ENCODE measurements at places on chromosomes 2 and 18.

DNA sequence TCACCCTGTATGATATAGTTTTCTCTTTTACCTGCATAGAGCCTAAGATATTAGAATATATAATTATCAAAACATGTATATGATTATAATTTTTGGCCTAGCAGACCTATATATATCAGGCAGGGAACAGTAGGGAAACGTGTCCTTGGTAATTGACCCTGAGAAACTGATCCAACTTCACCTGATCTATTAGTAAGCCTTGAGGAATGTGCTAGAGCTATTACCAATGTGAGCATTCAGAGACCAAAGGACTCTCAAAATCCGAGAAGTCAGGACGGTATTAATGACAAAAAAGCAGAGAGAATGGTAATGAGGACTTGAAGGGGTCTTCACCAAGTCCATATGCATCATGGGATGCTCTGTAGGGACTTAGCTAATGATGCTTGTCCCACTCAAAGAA, 571.9 kb downstream of the CPS1 start:
- DNase-seq = no peak

GRCh38 chr2:75647771-75648170, 1.2 kb downstream of the MRPL19 start:
- no peak for DNase-seq

DNA sequence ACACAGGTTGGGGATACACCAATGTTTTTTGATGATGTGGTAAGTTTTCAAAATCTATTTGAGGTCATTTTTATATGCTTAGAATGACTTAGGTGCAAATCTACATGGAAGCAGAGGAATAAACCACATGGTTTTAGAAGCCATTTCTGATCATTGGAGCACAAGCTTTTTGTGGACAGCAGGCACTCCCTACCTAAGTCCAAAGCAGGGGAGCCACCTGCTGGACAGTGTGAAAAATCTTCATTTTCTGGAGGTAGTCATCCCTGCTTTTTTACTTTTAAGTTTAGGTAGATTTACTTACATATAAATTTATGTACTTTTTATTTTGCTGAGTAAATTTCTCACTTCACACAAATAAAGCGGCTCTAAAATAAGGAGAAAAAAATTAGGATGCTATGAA, 323.2 kb downstream of the PLCL1 start:
- DNase-seq = peak; percentile 14

GRCh38 chr18:63099091-63099840, 220.3 kb downstream of the BCL2 start:
- DNase-seq = no peak

DNA sequence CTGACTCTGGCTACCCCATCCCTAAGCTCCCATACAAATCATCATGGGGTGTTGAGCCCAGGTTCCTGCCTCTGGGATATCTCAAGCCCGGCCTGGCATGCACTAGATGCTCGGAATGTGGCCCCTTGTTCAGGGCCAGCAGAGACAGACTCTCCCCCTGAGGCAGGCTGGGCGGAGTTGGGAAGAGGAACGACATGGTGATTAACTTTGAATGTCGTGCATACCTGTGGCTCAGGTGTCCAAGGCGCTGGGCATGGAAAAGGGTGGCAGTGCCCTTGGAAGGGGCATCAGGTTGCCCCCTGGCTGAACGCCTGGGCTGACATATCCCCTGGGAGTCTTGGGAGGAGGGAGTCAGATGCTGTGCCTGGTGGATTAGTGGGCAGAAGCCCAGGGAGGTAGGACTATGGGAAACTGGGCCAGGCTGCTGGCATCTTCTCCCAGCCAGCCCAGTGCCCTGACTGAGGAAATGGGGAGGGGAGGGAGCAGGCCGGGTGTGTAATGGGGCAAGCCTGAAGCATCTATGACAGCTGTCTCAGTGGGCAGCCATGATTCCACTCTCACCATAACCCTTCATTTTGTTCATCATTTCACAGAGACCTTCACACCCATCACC, 57.8 kb upstream of the OTOF start:
- DNase-seq = no peak

DNA sequence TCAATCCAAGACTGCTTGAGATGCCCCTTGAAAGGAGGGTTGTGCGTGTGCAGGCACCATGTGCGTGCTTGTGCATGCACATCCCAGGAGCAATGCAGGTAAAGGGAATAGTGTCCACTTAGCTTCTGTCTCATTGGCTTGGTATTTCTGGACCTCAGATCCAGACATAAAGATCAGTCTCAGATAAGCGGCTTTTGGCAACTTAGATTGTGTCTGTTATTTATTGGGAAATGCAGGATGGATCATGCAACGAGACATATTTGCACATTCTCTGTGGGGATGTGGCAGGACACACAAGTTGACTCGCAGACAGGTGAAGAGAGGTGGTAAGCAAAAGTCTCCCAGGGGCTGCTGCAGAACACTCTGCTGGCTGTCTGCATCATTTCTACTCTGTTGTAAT, 67.9 kb downstream of the SETBP1 start:
- no peak for DNase-seq

DNA sequence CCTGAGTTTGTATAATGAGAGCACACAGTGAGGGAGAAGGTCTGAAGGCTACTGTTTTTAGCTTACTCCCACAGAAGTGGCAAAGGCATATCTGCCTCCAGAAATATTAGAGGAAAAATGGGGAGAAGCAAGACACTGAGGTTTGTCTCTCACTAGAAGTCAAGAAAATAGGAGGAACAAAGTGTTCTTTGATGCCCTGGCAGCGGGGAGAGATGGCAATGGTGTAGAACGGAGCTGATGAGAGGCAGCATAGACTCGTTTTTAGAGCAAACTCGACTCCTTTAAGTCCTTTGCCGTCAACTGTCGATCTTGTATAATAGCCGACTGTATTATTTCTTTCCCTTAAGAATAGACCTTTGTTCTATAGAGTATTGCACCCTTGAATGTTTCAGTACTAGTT, 73.8 kb downstream of the ANKRD44 start:
- DNase-seq = no peak

DNA sequence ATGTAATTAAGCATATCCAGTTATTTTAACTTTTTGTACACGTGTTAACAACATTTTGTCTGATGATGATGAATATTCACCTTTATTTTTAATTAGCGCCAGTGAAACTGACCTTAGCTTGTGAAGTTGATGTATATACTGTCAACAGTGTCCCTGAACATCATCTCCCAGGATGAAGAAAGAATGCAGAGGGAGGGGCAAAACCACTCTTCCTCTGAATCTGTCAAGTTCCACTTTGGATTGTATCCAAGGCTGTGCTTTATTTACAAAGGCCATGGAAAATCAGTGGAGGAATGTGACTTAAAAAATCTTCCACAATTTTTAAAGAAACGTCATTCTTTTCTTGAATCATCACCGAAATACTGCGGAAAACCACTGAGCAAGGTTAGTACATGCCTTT, 4.5 kb upstream of the RMDN2 start:
- no peak for DNase-seq

GRCh38 chr2:118614841-118615271, 232.6 kb downstream of the EN1 start:
- DNase-seq = no peak

GRCh38 chr2:49861821-49862220, 707.5 kb upstream of the FSHR start:
- no peak for DNase-seq

GRCh38 chr2:74067221-74067747, 80.4 kb downstream of the BOLA3 start:
- no peak for DNase-seq

DNA sequence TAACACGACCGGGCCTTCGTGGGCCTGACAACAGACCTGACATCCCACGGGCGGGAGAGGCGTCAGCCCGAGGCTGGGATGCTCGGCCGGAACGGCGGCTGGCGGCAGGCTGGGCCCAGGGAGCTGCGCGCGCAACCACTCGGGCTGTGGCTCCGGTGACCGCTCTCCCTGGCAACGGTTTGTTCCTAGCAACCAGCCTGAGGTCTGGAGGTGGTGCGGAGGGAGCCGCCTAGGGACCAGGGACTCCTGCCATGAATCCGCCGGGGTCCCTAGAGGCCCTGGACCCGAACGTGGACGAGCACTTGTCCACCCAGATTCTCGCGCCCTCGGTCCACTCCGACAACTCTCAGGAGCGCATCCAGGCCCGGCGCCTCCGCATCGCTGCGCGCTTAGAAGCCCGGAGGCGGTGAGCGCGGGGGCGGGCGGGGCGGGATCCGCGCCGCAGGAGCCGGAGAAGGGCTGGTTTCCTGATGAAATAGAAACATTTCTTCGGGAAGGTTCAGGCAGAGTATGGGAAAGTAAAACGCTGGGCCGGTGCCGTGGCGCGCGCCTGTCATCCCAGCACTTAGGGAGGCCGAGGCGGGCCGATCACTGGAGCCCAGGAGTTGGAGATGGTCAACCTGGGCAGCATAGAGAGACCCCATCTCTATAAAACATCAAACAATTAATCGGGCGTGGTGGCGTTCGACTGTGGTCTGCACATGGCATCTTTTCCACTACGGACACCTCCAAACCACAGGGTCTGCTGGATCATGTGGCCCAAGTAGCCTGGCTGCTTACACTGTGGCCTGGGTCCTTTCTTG, at the start of gene DRC1:
TSS of gene DRC1 (plus strand) at position 182 of the 803 bp plus-strand sequence. CDS start at position 252, 70 bp downstream.
- DNase-seq = no peak

DNA sequence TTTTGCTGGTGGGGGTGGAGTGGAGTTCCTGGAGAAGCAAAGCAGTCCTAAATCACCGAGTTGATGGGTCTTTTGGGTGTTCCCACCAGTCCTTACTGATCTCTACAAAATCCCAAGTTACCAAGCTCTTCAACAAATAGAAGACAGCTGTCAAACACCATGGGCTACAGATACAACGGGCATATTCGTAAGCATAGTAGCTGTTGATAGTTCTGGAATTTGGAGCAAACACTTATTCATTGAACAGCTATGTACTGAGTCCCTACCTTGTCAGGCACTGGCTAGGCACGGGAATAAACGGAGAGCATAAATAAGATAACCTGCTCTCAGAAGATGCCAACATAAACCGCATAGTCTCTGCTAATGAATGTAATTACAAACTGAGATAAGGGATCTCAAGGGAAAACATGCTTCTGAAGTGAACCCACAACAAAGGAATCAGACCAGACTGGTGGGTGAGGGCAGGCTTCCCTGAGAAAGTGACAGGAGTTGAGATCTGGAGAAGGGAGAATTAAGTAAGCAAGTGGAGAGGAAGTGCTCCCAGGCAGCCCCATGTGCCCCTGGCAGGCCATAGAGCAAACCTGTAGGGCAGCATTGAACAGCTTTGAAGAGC, 947 bp upstream of the ANKRD44 start:
- DNase-seq = no peak

DNA sequence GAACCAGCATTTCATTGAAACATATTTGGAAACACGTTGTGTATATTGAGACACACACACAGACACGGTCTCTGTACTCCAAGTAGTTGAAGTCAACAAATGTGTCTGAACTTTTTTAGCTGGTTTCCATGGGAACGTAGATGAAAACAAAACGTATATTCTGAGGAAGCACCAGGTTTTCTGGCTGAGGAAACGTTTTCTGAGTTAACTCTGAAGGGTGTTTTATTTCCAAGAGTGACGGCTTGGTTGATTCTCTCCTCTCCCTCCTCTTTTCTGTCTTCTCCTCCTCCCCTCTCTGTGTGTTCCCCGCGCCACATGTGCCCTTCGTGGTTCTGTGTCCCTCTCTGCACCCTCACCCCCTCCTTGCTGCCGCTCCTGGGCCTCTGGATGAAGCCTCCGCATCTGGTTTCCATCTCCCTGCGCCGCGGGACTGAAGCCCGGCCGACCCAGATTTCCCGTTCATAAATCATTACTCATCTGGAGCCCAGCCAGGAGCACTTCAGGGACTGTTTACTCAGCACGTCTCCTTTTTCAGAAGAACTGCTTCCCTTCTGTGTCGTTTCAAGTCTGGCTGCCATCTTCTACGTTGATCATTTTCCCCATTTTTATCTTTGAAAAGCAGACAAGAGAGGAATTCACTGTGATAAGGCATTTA, 122.7 kb downstream of the COL6A3 start:
- no peak for DNase-seq

DNA sequence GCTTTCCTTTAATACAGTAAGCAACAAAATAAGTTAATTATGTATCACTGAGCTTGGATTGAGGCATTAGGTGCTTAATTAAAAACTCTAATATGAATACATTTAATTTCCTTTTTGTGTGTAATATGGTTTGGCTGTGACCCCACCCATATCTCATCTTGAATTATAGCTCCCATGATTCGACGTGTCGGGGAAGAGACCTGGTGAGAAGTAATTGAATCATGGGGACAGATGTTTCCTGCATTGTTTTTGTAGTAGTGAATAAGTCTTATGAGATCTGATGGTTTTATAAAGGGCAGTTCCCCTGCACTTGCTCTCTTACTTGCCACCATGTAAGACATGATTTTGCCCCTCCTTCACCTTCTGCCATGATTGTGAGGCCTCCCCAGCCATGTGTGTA, 325.4 kb upstream of the CDH7 start:
- no peak for DNase-seq

GRCh38 chr2:130825966-130826253, 10.8 kb upstream of the ARHGEF4 start:
- no peak for DNase-seq

DNA sequence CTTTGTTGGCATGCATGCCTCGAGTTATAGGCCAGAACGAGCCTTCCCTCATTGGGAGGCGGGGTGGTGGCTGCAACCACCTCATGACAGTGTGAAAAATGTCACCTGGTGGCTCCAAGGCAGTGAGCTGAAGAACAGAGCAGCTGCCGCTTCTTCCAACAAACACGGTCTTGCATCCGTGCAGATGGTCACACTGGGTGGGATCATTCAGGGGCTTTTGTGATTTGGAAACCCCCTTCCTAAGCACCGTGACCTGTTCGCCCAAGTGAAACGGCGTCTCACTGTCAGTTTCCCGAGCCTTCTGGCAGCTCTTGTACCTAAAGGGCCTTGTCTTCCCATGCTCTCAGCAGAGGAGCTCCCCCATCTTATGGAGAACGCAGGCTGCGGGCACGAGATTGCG, 159.7 kb downstream of the NAPG start:
- no peak for DNase-seq

DNA sequence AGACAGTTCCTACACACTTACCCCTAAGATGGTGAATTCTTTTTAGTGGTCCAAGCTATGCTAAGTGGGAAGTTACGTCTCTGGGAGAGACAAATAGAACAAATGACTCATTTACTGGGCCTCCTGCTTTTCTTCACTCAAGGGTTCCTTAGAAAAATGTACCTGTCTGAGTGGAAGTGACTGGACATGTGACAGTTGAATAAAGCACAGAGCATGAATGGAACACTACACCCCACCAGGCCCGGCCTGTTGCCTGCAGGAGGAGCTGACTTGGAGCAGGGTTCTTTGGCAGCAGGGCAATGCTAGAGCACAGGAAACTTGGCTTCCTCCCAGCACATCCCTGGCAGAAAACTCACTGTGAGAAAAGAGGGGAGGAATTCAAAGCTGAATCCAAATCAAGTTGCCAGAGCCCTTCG, 451.0 kb upstream of the SETBP1 start:
- no peak for DNase-seq

- DNase-seq = no peak
These were observed 99.6 kb downstream of the PTGR3 start for GRCh38 chr18:75109319-75109691.

- DNase-seq = no peak
These were observed 476.1 kb downstream of the DLGAP1 start for GRCh38 chr18:3979024-3979423.

- no peak for DNase-seq
These were observed 38.3 kb downstream of the GCA start for GRCh38 chr2:162382278-162382677.

GRCh38 chr2:62787386-62787785, 81.9 kb downstream of the EHBP1 start:
- peak; percentile 24 for DNase-seq

- no peak for DNase-seq
These were observed 433.2 kb upstream of the RGPD4 start for GRCh38 chr2:107393516-107393915.

All from NCI-H2081 treated with DMSO at 0.1 percent for 48 hours (cell line).